Thyroid gland (tissue), 4 donors: ENCODE measurements at places on chromosomes 13 and 19. TPM values are rescaled to one million over a fixed set of nuclear protein-coding genes. Genes with fewer than 3 reads are reported as not detected.

DNA sequence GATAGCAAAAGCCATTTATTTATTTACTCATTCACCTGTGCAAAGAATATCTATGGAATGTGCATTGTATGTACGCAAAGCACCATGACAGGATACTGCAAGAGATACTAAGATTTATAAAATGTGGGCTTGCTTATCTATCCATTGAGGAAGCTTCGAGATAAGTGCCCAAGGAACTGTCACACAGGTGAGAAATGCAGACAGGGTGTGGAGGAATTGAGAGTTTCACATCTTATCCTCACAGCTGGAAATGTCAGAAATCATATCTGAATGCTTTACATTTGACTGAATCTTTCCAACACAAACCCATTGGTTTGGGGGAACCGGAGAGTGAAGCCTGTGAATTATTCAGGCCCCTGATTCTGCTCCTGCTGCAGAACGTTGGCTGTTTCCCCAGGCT is 113.0 kb downstream of the SLC7A1 start:
- no peak for DNase-seq

DNA sequence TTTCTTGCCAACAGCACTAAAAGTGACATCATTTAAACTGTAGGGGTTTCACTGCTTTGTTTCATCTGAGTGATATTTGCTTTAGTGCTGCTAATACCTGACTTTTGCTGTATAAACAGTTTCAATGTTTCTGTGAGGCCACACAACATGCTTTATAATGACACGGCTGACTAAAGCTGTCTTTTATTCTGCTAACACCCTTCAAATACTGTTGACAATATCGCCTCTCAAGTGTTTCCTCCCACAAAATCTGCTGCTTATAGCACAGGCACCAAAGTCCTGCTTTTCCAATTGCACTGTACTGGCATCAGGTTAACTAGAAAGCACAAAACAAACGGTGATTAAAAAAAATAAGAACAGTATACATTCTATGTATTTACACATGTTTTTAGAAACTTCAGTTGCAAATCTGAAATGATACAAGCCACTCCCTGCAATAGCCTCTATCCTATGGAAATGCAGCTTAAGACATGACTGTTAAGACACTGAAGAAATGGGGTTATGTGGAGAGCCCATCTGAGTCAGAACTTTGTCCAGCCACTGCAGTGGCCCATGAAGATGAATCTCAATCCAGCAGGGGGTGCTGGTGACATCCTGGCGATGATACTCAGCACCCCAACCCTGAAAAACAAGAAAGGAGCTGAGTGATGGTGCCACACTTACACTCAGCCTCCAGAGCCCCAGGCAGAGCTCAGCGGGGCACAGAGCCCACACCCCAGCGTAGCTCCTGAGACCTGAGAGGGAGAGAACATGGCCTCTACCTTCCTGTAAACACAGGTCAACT is 29.4 kb downstream of the RFXAP start:
- no peak for DNase-seq

The NLRP4 gene
- total RNA-seq = not detected

The SIGLEC7 gene
- not detected for total RNA-seq

The C1QTNF9 gene
- not detected for total RNA-seq
